ENCODE measurements at places on chromosomes 11 and 22. TPM values are rescaled to one million over a fixed set of nuclear protein-coding genes. Genes with fewer than 3 reads are reported as not detected.

DNA sequence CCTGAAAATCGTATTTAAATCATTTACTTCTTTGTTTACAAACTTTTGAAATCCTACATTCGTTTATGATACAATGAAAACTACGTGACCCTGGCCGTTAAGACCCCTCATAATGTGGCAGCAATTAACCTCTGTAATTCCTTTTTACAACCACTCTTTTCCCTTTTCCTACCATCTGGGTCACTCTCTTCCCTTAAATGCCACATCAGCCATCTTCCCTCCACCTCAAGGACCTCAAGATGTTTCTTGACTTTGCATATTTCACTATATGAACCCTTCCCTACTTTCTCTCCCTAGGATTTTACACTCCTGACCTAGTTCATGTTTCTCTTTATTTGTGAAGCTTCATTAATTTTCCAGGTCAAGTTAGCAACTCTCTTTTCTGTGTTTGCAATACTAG lies 26.8 kb downstream of the OR2AG2 start:
- no peak for DNase-seq

- peak; percentile 93 for DNase-seq
Observed at GRCh38 chr22:41240377-41241132, at the start of gene CHADL. CHADL (minus strand) TSS chr22:41240931; CDS start chr22:41240881, 50 bp downstream.

The ZDHHC13 gene
- total RNA-seq, result 44.8 TPM

The OR52I1 gene
- total RNA-seq, result not detected

DNA sequence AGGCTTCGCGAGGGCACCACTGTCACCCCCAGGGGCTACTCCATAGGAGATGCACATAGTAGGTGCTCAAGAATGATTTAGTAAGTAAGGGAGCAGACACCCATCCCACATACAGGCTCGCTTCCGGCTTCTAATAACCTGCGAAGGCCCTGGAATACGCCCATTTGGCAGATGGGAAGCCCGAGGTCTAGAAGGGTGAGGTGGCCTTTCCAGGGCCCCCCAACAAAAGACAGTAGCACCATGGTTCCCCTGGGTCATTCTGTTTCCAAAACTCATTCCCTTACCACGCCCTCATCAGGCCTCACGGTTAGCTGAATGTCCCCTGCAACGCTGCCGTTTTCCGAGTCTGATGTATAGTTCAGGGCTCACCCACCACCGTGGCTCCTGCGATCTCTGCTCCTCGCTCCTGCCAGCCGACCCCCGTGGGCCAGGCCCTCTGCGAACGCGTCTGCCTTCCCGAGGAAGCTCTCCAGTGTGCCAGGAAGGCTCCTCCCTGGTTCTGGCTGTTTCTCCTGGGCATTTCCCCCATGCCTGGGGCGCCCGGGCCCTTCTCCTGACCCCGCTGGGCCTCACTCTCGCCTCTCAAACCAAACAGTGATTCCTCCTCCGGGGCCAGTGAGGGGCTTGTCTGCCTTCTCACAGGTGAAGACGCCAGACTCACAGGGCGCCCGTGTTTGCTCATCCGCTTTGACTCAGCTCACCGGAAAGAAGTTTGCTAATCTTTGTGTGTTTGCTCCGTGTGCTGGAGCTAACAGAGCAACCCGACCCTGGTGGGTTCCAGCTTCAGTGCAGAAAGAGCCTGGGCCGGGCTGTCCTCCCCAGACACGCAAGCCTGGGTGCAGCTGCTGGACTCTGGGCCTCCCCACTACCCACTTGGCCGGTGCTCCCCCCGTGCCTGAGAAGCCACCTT lies 86.6 kb downstream of the RTL6 start:
- DNase-seq, result no peak

The GGTLC3 gene
- not detected for total RNA-seq

- DNase-seq, result no peak
Observed at GRCh38 chr11:103326070-103326794, 217.0 kb downstream of the DYNC2H1 start.

- peak; percentile 56 for DNase-seq
Observed at GRCh38 chr11:113778111-113778910, 1.3 kb upstream of the CLDN25 start.

The LRRN4CL gene
- 0.82 TPM for total RNA-seq

GRCh38 chr11:63660972-63661371 lies 10.2 kb downstream of the ATL3 start:
- no peak for DNase-seq

DNA sequence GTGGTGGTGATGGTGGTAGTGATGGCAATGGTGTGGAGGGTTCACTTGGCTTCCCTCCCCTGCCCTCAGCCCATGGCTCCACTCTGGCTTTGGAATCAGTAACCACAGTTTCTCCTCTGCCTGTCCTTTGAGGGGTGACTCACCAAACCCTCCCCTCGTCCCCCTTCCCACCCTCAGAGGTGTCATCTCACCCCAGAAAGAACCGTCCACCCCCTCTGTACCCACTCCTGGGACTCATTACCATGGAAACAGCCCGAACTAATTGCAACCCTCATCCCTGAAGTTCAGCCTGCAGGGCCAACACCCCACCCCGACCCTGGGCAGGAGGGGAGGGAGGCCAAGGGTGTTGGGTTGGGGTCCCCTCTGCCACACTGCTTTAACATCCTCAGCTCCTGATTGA lies 26.6 kb downstream of the PHLDB1 start:
- peak; percentile 52 for DNase-seq

Data from frontal cortex (tissue), 4 donors.